ENCODE measurements at places on chromosomes 3 and 15.
A peak's percentile ranks its signal among the peaks of the same experiment; 100 is the strongest.

DNA sequence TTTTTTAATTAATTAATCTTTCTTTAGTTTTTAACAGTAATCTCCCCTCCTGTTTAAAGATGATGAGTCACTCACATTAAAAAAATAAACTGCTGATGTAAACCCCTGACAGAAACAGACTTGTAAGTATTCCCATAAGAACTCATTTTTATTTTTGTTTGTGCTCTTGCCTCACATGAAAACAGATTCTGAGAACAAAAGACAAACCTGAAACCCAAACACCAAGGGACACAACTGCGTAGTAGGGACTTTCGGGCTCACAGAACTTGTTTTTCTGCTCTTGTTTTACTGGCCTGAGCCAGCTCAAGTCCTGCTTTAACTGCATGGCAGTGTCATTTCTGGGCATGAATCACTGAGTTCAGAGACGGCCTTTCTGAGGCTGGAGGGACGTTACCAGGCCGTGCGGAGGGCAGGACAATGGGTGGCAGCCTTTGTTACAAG, 600.8 kb downstream of the FOXP1 start:
- DNase-seq, result no peak

DNA sequence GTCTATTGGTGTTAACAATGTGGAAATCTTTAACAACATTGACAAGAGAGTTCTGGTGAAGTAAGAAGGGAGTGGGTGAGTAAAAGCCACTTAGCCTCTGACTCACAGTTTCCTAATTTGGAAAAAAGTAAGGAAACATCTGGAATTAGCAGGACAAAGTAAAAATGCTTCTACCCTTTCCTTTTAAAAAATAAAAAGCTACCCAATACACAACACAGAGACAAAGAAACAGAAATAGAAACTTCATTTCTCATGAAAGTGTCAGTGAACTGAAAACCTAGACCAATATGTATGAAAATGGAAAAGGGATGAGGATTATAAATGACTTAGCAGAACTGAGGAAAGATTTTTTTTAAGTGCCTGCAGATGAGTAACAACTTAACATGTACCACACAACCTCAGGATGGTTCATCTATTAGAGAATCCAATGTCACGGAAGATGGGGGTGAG, 65.4 kb downstream of the SSR3 start:
- no peak for DNase-seq

GRCh38 chr3:13494463-13495350, 14.6 kb downstream of the HDAC11 start:
- no peak for DNase-seq

DNA sequence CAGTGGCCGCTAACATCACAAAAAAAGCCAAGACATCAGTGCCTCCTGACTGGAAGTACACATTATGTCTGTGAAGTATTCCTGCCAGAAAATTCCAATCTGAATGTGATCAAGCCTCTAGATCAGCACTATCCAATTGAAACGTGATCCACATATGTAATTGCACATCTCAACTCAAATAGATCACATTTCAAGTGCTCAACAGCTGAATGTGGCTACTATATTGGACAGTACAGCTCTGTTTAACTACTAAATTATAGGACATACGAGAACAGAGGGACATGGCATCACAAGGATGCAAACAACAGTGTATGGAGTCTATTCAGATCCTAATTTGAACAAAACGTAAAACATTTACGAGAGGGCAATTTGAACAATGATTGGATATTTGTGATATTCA, 542 bp upstream of the UBAP1L start:
- no peak for DNase-seq

- DNase-seq, result no peak
These were observed 439.0 kb downstream of the NTRK3 start for GRCh38 chr15:87817553-87817952.

DNA sequence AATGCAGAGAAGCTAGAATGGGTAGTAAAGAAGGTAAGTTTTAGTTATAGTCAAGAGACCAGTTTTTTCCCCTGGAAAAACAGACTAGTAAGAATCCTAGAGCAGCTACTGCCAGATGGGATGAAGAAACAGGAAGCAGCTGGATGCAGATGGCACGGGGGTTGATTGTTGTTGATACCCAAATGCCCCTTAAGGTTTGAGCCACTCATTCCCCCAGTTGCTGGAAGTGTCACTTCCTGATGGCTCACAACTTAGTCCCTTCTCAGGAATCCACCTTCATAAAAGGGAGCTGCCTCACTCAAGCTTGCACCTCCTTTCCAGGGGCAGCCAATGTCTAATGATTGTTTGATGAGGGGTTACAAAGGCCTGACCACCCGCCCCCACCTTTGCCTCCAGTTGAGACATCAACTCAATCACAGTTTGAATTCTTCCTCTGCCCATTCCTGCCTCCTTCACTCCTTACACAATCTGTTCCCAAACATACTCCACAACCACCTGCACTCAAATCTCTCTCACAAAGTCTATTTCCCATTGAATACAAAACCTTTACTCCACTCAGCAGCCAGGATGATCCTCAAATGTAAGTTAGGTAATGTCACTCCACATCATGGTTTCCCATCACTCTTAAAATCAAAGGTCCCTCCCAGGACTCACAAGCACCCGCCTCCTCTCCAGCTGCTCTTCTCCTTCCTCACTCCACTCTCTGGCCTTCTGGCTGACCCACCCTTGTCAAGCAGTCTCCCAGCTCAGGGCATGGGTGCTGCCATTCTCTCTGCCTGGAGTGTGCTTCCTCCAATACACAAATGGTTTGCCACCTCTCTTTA, 450.1 kb upstream of the THBS1 start:
- DNase-seq, result no peak

DNA sequence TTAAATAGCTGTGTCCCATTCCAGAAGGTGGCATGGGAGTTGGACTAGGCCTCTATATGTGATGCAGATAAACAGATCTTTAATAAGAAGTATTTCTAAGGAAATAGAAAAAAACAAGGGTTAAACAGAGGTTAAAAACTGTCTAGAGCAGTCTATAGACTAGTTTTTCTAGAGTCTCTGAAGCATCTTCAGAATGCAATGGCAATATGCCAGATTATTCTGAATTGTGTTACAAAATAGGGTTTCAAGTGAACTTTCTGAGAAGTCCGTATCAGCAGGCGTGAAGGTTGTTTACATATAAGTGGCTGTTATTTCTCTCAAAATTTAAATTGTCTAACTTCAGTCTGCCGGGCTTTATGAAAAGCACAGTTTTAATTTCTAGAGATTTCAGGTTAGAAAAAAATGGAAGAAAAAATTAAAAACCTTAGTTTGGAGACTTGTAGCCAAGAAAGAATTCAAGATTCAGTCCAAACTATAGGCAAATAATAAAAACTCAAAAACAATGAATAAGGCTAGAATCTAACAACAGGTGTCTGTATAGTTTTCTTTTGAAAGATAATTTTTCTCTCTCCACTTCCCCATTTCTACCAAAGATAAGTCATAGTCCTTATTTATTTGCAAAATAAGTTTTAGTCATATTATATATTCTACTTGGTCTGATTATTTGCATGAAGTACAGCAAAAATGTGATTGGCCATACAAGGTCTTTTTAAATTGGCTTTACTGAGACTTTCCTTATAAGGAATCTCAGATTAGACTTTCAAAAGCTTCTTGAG, 55.2 kb downstream of the OSTN start:
- no peak for DNase-seq

GRCh38 chr15:85793641-85794597, 806 bp downstream of the KLHL25 start:
- DNase-seq, result peak; percentile 53

DNA sequence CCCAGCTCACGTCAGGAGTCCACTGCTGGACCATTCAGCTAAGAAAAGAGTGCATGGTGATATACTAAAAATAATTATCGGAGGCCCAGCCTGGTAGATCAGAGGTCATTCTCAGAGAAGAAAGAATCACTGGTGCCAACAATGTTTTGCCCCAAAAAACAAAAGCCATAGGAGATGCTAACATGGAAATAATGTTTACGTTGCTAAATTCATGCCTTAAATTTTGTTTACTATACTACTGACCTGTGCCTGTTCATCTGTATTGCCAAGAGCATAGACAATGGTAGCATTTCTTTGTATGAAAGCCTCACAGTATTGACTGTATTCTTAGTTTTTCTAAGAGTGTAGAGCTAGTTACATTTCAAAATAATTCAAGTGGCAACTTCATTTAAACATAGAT, 138.1 kb upstream of the GPR149 start:
- no peak for DNase-seq

DNA sequence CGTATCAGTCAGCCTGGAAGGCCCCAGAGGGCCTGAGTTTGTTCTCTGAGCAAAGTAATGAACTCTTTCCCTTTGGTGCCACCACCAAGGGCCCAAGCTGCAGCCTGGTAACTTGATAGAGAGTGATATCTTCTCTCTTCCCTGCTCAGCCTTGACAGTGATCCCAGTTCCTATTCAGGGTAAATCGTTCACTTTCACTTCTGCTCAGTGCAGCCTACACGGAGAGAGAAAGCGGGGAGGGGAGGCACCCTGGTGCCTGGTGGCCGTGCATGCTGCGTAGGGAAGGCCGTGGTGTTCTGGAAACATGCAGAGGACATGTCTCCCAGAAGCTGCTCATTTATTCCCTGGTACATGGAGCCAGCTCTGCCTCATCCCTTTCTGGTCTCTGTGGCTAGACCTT, 54.9 kb downstream of the KIF9 start:
- DNase-seq, result no peak

- DNase-seq, result no peak
These were observed 301.4 kb upstream of the DNAJC19 start for GRCh38 chr3:181290941-181291340.

GRCh38 chr15:84981711-84982300, at the start of gene PDE8A:
TSS of gene PDE8A (plus strand) at chr15:84981856. CDS start at chr15:84982163, 307 bp downstream.
- DNase-seq, result peak; percentile 45

DNA sequence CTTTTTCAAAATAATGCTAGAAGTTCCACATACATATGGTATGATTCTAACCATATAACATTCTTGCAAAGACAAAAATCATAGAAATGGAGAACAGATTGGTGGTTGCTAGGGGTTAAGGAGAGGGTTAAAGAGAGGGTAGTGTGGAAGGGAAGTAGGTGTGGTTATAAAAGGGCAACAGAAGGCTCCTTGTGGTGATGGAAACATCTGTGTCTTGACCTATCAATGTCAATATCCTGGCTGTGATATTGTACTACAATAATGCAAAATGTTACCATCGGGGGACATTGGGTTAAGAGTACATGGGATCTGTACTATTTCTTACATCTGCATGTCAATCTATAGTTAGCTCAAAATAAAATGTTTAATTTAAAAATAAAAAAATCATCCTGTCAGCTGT, 67.8 kb upstream of the FSIP1 start:
- DNase-seq, result no peak

- no peak for DNase-seq
These were observed 1.0 kb downstream of the PAK2 start for GRCh38 chr3:196740481-196741248.

GRCh38 chr15:60993008-60993407, 236.1 kb downstream of the RORA start:
- no peak for DNase-seq

DNA sequence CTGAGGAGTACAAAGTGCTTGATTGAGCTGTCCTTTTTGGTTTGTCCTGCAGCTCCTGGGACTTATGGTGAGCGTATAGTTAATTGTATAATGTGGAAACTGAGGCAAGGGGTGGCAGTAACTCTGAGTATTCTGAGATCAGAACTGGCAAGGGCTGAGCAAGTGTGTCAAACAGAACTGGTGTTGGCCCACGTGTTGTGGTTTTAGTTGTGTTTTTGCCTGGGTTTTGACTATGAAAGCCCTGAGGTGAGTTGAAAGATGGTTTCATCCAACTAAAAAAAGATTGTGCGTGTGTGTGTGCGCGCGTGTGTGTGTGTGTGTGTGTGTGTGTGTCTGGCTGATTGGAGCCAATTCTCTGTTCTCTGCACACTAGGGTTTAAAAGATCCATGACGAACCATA, 154.1 kb downstream of the EDEM1 start:
- DNase-seq, result no peak

DNA sequence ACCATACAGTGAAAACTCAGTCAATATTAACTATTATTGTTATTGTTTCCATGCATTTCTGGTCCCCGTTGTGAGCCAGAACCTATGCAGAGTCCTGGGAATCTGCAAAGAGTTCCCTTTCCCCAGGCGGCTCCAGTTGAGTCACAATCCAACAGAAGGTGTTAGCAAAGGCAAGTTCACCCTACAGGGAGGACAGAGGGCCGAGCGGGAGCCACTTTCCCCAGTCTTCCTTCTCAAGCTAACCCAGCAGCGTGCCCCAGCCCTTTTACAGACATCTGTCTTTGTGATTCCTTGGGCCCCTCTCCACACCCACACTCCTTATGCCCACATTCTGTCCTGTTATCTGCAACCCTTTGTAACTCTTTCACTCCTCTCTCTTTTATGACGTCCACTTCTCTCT, 13.1 kb upstream of the LTF start:
- no peak for DNase-seq

DNA sequence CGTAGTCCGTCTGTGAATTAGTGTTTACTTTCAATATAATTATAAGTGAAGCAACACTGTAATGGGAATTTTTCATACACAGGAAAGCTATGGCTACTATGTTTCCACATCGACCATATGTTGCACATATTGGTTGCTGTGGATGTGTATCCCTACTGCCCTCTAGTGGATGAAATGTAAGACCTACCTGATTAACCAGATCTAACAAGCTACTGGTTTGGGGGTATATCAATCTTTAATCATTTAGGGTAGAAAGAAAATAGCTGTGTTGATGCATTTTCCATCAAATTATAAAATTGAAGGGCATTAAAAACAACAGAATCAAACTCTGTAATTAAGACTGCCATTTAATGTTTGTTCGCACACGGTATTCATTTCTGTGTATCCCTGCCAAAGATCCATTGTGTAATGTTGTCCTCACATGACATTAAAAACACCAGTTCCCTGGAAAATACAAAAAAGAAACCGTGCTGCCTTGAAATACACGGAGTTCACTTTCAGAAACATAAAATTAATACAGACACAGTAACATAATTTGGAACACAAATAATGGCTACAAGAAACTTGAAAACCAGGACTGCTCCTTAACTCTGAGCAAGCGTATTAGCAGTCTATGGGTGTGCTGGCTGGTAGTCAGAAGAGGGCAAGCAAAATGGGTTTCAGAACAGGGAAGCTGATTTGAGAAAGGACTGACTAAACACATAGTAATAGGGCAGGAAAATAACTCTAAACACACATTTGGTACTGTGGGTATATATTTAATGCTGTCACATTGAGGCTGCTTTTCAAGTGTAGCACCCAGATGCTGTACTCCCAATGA, 125.1 kb downstream of the TIGIT start:
- no peak for DNase-seq

DNA sequence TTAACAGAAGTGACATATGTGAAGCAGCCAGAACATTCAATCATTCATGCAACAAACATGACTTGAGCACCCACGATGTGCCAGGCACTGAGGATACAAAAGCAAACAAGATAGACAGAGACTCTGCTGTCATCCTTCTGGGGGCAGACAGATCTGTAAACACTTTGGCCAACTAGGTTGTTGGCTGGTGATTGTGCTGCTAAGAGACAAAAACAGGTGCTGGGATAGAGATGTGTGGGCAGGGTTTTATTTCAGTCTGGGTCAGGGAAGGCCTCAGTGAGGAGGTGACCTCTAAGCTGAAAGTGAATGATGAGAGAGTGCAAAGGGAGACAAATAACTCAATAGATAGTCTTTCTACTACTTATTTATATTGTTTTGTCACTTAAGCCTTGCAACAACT, 147.0 kb upstream of the VEPH1 start:
- DNase-seq, result no peak

- no peak for DNase-seq
These were observed 232.7 kb upstream of the ATP10A start for GRCh38 chr15:26095710-26096330.

All from GM12892 (cell line).